ENCODE measurements at places on chromosomes 1 and 21. TPM values are rescaled to one million over a fixed set of nuclear protein-coding genes. Genes with fewer than 3 reads are reported as not detected.
A peak's percentile ranks its signal among the peaks of the same experiment; 100 is the strongest.

The LCE1C gene
- not detected for total RNA-seq

- no peak for DNase-seq
These were observed 385.8 kb downstream of the NTNG1 start for GRCh38 chr1:107526524-107527198.

- DNase-seq: no peak
These were observed 27.0 kb downstream of the TNN start for GRCh38 chr1:175094626-175095025.

DNA sequence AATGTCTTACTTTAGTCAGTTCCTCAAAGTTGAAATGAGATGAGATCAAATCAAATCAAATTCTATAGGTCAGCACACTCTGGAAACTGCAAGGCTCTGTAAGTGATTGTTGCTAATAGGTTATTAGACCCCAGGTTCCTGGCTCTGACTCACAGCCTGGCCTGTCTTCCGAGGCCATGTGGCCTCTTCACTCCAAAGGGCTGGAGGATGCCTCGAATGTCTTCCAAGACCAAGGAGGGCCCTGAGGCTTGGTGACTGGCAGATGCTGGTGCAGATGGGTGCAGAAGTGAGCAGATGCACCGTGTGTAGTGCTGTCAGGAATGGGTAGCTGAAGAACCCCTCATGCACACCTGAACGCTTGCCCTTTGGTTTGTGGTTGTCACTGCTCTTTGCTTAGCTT lies 113.4 kb downstream of the MAB21L3 start:
- DNase-seq: peak; percentile 35

- DNase-seq: no peak
These were observed 622.9 kb downstream of the MATN1 start for GRCh38 chr1:30100524-30100862.

GRCh38 chr1:109986054-109986444 lies 1.5 kb downstream of the AHCYL1 start:
- no peak for DNase-seq

GRCh38 chr1:89781494-89782126 lies 39.2 kb upstream of the LRRC8D start:
- DNase-seq: no peak

- DNase-seq: no peak
These were observed 94.0 kb upstream of the FMN2 start for GRCh38 chr1:239997515-239998311.

GRCh38 chr1:10910681-10911489 lies 101.6 kb upstream of the TARDBP start:
- no peak for DNase-seq

DNA sequence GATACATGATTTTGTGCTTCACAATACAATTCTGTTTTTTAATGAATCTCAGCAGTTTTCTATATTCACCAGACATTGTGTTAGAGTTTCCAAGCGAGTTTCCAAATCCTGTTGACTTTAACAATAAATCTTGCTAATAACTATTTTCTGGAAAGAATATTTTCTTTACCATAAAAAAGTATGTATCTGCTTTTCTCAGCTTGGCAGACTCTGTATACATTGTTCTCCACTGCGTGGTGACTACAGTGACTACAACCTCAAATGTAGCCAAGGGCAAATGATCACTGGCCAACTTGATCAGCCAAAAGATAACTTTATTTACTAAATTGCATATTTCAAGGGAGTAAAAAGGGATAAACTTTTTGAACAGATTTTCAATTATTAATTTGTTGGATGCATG lies 325.9 kb upstream of the ADAMTS5 start:
- DNase-seq: no peak

GRCh38 chr1:72759486-72759885 lies 477.1 kb upstream of the NEGR1 start:
- no peak for DNase-seq

DNA sequence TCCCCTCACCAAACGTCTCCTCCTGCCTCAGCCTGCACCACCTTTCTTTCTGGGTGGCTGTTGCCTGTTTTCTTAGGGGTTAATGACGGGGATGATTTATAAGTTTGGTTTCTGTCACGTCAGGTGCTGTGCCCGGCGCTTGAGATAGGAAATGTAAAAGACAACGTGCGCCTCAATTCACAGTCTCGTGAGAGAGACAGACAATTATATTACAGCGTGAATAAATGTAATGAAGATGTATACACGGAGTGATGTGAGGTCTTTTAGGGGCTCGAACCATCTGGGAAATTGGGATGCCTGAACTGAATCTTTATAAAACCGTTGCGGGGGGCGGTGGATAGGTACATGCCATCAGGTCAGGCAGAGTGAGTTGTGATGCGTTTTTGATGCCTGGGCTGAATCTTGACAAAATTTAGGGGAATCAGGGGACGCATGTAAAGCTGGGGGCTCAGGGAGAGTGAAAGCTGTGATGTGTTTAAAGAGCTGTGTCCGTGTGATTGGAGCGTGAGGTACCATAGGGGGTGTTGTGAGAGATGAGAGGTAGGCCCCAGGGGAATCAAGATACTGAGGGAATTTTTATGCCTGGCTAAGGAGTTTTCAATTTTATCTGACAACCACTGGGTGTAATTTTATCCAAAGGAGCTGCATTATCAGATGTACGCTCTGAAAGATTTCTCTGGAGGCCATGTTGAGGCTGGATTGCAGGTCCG lies 831 bp downstream of the TIPRL start:
- DNase-seq: peak; percentile 16
